Endothelial cell of umbilical vein (primary cell): ENCODE measurements at places on chromosomes 16 and 17. TPM values are rescaled to one million over a fixed set of nuclear protein-coding genes. Genes with fewer than 3 reads are reported as not detected.

The GCGR gene
- not detected in 2 replicates for total RNA-seq

The MRPL10 gene
- total RNA-seq, result 38.5 and 43.4 TPM in 2 replicates

The CACNG3 gene
- total RNA-seq, result not detected in 2 replicates

The ITGAD gene
- not detected in 2 replicates for total RNA-seq

GRCh38 chr17:28950017-28950751 is 1.1 kb downstream of the PHF12 start:
- H3K27ac ChIP-seq, result peak overlapping the region; percentile 82
- DNase-seq, result peak; percentile 54
- no peaks in the 10 kb centered on the region for H3K36me3 ChIP-seq
- H3K27me3 ChIP-seq, result no peaks in the 10 kb centered on the region
- peak overlapping the region; percentile 95 for H3K4me3 ChIP-seq

GRCh38 chr17:10266296-10266876 is 68.0 kb upstream of the GAS7 start:
- no peaks in the 10 kb centered on the region for H3K4me1 ChIP-seq
- no peaks in the 10 kb centered on the region for H3K27me3 ChIP-seq
- DNase-seq, result no peak
- no peak overlapping the region for H3K4me3 ChIP-seq
- H3K36me3 ChIP-seq, result no peaks in the 10 kb centered on the region
- no peak overlapping the region for H3K27ac ChIP-seq

- no peak overlapping the region for H3K4me3 ChIP-seq
- DNase-seq, result no peak
- peaks cover 13% of the 10 kb centered on the region for H3K4me1 ChIP-seq
Observed at GRCh38 chr16:75079346-75079926, 37.1 kb downstream of the LDHD start.

DNA sequence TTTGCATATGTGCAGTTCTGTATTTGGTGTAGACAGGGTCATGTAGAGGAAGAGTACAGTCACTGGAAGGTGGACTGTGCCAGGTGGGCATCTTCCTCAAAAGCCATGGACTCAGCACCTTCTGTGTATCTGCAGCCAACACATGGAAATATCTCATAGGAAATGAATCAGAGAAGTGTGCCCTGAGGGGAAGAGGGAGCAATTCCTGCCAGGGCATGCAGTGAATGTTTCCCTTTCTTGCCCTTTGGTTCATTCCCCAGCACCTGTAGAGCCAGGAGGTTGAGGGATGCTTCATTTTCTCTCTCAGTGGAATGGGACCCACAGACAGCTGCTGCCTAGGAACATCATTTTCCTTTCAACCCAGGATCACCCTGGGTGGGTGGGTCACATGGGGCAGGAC is 146.1 kb upstream of the HSBP1 start:
- H3K36me3 ChIP-seq, result no peaks in the 10 kb centered on the region
- no peak overlapping the region for H3K4me3 ChIP-seq
- no peaks in the 10 kb centered on the region for H3K4me1 ChIP-seq

- no peak for DNase-seq
- no peaks in the 10 kb centered on the region for H3K36me3 ChIP-seq
- no peaks in the 10 kb centered on the region for H3K4me1 ChIP-seq
- H3K4me3 ChIP-seq, result no peak overlapping the region
- H3K27ac ChIP-seq, result no peak overlapping the region
- H3K27me3 ChIP-seq, result no peaks in the 10 kb centered on the region
Observed at GRCh38 chr17:12342609-12343435, 322.1 kb downstream of the MAP2K4 start.

- peaks cover 53% of the 10 kb centered on the region for H3K27me3 ChIP-seq
- no peak within 1 kb of the TSS for H3K27ac ChIP-seq
- no peak within 1 kb of the TSS for H3K4me3 ChIP-seq
- no peak for DNase-seq
Observed at GRCh38 chr16:68644715-68645493, at the start of gene CDH3. TSS of gene CDH3 (plus strand) at chr16:68645310. CDS start at chr16:68645380, 70 bp downstream.

DNA sequence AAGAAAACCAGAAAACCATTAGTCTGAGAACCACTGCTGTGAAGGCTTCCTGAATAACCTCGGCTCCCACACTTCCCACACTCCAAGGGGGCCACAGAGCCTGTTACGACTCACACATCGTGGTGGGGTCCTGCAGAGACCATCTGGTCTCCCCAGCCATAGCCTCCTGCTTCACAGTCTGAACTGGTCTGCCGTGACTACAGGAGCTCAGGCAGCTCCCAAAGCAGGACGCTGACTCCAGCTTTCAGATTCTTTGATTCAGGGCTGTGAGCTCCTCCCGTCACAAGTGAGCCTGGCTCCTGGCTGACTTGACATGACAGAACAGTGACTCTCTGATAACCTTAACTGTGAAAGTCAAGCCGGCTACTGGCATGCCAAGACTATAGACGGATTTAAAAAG is 37.8 kb downstream of the CYB5D2 start:
- no peaks in the 10 kb centered on the region for H3K4me1 ChIP-seq
- no peaks in the 10 kb centered on the region for H3K27me3 ChIP-seq
- no peak overlapping the region for H3K27ac ChIP-seq
- H3K36me3 ChIP-seq, result peaks cover 53% of the 10 kb centered on the region
- no peak for DNase-seq

GRCh38 chr17:51721730-51722129 is 436.8 kb downstream of the CA10 start:
- no peaks in the 10 kb centered on the region for H3K36me3 ChIP-seq
- H3K4me3 ChIP-seq, result no peak overlapping the region
- no peaks in the 10 kb centered on the region for H3K27me3 ChIP-seq

DNA sequence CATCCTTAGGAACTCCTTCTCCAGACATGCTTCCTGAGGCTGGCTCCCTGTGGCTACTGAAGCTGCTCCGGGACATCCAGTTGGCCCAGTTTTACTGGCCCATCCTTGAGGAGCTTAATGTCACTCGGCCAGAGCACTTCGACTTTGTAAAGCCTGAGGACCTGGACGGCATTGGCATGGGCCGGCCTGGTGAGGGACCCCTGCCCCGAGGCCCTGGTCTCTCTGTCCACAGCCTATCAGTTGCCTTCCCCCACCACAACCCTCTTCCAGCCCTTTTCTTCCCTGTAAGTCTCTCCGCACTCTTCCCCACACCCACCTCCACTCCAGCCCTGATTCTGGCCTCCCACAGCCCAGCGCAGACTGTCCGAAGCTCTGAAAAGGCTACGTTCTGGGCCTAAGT is 2.0 kb downstream of the TNK1 start:
- peaks cover 33% of the 10 kb centered on the region for H3K27me3 ChIP-seq
- H3K4me3 ChIP-seq, result no peak overlapping the region
- H3K27ac ChIP-seq, result no peak overlapping the region
- no peaks in the 10 kb centered on the region for H3K36me3 ChIP-seq
- peaks cover 5% of the 10 kb centered on the region for H3K4me1 ChIP-seq

DNA sequence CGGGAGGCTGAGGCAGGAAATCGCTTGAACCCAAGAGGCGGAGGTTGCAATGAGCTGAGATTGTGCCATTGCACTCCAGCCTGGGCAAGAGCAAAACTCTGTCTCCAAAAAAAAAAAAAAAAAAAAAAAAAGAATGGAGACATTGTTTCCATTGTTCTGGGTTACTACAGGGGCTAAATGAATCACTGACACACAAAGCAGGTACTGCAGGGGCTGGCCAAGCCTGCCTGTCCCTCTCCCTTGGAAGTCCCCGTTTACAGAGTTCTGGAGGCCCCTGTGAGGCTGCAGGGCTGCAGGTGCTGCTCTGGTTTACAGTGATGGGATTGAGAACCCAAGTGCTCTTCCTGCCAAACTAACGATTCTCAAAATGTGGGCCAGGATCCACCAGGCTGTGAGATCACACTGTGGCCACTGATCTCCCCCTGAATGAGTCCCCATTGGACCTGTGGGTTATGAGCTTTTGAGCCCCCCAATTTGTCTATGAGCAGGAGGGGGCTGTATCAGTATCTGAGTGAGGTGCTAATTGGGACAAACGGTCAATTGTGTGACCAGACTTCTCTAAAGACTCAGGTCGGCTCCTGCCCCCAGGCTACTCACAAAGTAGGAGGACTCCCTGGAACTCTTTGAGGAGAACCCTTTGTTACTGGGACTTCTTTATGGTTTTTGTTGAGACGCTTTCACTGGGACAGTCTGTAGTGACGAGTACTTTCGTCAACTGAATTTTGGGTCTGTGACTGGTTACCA is 39.0 kb downstream of the DNAH17 start:
- no peak overlapping the region for H3K27ac ChIP-seq
- no peaks in the 10 kb centered on the region for H3K4me1 ChIP-seq
- H3K27me3 ChIP-seq, result peaks cover 1% of the 10 kb centered on the region
- no peaks in the 10 kb centered on the region for H3K36me3 ChIP-seq
- DNase-seq, result no peak

DNA sequence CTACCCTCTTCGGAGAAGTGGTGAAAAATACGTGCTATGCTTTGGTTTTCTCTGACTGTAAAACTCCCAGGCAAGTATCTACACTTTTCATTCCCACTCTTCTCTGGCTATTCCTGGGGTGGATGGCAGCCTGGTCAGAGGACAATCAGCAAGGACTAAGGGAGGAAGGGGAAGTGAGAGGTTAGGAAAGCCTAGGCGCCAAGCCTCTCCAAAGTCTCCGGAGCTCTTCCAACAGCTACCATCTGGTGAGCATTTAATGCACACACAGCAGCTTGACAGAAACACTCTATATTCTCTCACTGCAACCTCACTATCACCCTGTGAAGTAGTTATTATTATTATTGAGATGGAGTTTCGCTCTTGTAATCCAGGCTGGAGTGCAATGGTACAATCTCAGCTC is 65.1 kb downstream of the WSCD1 start:
- no peak overlapping the region for H3K27ac ChIP-seq
- H3K4me1 ChIP-seq, result no peaks in the 10 kb centered on the region
- no peak for DNase-seq

DNA sequence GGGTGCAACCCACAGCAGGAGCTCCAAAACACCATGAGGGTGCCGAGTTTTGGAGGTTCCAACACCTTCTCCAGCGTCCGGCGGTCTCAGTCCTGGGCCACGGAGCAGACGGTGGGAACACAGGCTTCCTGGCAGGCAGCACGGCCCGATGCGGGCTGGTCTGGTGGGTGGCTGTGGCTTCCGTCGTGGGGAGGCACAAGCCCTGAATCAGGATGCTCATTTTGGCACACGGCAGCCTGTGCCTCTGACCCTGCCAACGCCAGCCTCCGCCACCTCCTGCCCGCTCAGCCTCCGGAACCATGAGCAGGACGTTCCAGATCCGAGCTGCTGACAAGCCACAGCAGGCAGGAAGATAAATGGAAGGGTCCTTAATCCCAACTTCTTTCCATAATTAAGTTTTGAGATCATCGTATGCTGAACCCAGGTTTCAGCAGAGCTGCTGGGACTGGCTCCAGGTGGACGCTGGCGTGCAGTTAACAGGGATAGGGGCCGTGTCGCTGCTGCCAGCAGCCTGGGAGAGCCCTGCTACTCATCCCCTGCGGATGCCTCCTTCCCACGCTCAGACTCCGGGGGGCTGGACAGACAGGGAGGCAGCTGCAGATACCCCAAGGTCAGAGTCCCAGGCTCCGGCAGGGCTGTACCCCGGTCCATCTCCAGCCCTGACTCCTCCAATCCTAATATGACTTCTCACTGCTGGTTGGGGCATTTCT is 136.6 kb downstream of the ENGASE start:
- no peaks in the 10 kb centered on the region for H3K36me3 ChIP-seq
- DNase-seq, result no peak
- no peak overlapping the region for H3K4me3 ChIP-seq
- H3K27me3 ChIP-seq, result no peaks in the 10 kb centered on the region

- peak overlapping the region; percentile 94 for H3K27ac ChIP-seq
- H3K4me3 ChIP-seq, result no peak overlapping the region
- peak; percentile 98 for DNase-seq
- no peaks in the 10 kb centered on the region for H3K27me3 ChIP-seq
- H3K4me1 ChIP-seq, result peaks cover 35% of the 10 kb centered on the region
Observed at GRCh38 chr16:80806927-80807340, 2.5 kb upstream of the CDYL2 start.

DNA sequence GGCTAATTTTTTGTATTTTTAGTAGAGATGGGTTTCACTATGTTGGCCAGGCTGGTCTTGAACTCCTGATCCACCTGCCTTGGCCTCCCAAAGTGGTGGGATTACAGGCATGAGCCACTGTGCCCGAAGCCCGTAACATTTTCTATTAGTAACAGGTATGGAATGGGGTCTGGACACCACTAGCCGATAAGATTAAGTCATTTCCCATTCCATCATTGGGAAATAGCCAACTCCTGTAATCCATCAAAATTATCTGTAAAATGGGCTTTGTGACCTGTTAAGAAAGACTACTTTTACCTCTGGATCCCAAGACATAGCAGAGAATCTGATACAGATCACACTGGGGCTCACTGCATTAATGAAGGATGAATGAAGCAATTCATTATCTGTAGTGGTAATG is 3.9 kb upstream of the LUC7L3 start:
- H3K36me3 ChIP-seq, result no peaks in the 10 kb centered on the region
- DNase-seq, result no peak
- H3K4me3 ChIP-seq, result no peak overlapping the region

GRCh38 chr16:87929986-87930385 is 6.3 kb downstream of the CA5A start:
- no peaks in the 10 kb centered on the region for H3K36me3 ChIP-seq
- no peaks in the 10 kb centered on the region for H3K4me1 ChIP-seq
- no peak overlapping the region for H3K4me3 ChIP-seq
- H3K27ac ChIP-seq, result no peak overlapping the region
- DNase-seq, result no peak
- H3K27me3 ChIP-seq, result no peaks in the 10 kb centered on the region

DNA sequence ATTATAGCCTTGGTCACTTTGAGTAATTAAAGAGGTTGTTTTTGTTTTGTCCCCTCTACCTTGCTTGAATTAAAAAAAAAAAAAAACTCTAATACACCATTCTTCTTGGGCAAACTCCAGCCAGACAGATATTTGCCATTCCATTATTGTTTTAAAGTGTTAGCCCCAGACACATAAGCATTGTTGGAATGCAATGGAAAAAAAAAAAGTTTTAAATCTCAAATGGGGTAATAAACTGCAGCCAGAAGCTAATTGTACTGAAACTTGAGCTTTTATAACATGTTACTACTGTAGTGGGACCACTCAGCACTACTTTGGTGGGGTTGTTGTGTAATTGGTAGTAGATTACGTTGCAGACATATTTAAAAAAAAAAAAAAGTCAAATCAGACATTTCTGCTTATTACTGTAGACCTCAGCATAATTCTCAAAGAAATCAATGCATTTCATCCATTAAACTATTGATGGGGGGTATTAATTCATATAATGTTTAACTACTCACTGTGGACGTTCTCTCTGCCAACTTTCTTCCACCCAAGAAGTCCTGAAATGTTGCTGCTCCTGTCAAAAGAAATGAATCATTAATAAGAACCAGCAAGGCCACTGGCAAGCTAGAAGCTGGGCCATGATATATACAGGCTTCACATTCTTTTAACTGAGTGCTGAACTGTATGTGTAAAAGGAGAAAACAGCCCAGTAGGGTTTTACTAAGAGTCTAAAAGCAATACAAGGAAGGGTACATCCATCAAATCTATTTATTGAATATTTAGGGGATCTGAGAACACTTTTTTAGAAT is 626.6 kb upstream of the SOX9 start:
- H3K27ac ChIP-seq, result no peak overlapping the region
- H3K27me3 ChIP-seq, result no peaks in the 10 kb centered on the region
- H3K4me1 ChIP-seq, result no peaks in the 10 kb centered on the region
- no peaks in the 10 kb centered on the region for H3K36me3 ChIP-seq
- DNase-seq, result no peak
- no peak overlapping the region for H3K4me3 ChIP-seq
